Progenitor cell of endocrine pancreas (in vitro differentiated cells): ENCODE measurements at places on chromosomes 3 and 15.

GRCh38 chr15:62412686-62413085 is 247.6 kb upstream of the C2CD4B start:
- no peak for DNase-seq

- no peak for DNase-seq
These were observed 68.1 kb downstream of the TRIM69 start for GRCh38 chr15:44804298-44805046.

DNA sequence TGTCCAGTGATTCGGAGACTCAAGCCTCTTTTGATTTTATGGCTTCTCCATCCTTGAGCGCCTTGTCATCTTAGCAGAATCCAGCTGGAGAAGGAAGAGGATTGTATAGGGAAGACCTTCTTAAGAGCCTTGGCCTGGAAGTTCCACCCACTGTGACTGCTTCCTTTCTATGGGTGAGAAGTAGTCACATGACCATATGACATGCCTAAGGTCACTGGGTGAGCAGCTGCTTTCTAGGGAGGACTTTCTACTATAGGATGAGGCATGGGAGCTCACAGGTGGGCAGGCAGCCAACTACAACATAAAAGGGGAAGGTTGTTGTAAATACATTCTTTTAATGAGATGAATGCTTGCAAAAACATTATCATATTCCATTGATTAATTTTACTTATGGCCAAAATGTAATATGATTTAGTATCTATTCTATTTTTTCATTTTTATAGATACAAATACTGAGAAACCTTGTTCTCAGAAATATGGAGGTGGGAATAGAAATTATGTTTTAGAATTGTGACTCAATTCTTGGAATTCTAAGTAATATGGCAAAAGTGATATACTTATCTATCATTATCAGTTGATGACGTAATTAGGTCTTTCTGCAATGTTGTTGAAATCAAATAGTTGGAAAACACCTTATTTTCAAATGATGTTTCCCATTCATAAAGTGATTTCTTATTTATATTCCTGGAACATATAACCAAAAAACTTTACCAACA is 53.6 kb upstream of the MINAR1 start:
- DNase-seq = no peak

- no peak for DNase-seq
These were observed 91.3 kb upstream of the SLC25A36 start for GRCh38 chr3:140850210-140850955.

DNA sequence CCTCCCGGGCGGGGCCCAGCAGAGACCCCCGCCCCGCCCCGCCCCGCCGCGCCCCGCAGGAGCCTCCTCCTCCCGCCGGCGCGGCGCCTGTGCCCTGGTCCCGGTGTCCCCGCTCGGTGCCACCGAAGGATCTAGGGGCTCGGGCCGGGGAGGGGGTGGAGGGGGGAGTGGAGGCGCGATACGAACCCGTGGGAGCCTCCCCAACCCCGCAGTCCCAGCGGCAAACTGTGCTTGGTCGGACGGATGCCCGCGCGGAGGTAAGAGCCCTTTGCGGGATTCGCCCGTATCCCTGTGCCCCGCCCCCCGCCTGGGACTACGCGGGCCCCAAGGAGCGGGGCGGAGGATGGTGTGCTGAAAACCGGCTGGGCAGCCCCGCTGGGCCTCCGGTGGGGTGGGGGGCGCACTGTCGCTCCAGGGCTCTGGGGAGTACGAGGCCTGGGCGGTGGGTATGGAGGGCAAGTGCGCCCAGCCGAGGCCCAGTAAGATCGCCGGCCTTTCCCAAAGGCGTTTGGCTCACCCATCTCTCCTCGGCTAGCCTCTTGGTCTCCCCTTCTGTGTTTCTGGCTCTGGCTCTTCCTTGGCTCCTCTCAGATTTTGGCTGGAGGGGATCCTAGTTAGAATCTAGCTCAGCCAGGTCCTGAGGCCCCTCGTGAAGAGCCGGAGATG is 65.6 kb upstream of the POLG start:
- no peak for DNase-seq

DNA sequence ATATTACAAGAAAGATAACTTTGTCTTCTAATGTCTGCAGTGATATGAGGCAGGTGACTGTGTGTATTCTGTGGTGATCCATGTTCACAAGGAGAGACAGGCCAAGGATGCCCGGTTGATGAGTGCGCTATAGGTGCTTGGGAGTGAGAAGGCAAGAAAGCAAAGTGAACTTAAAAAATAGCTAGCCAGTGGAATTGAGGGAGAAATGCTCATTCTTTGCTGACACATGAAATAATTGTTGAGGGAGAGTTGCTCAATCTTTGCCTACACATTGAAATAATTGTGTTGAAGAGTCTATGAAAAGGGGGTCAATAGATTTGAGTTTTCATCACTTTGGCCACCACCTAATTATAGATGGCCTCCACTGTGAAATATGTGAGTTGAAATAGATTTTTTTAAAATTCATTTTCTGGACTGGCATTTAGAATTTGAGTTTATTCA is 156.3 kb downstream of the LPP start:
- no peak for DNase-seq

- no peak for DNase-seq
These were observed 232.6 kb upstream of the LRTM1 start for GRCh38 chr3:55160241-55160983.

- no peak for DNase-seq
These were observed 128.8 kb upstream of the AADACL2 start for GRCh38 chr3:151604891-151605290.

GRCh38 chr15:73602446-73602843 is 30.7 kb downstream of the NPTN start:
- no peak for DNase-seq

GRCh38 chr3:101932326-101933068 is 83.2 kb downstream of the NFKBIZ start:
- DNase-seq = no peak

DNA sequence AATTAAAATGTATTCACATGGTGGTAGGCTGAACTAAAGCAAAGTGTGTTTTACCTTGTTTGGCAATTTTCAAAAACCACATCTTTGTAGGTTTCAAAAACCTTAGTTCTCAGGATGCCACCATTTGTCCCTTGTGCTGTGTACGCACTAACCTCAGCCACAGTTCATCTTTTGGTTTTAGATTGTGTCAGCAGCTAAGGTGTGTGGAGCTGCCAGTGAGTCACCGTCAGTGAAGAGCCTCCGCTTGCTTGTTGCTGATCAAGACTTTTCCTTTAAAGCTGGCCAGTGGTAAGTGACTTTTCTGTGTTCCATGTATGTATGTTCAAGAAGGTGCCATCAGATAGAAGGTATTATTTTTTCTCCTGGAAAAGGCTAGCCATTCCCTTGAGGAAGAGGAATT is 21.1 kb downstream of the OXNAD1 start:
- no peak for DNase-seq

- no peak for DNase-seq
These were observed 6.1 kb downstream of the SLC51B start for GRCh38 chr15:65051266-65051665.

GRCh38 chr15:68259883-68260282 is 17.7 kb upstream of the FEM1B start:
- DNase-seq = no peak

GRCh38 chr3:124824286-124824915 is 62.8 kb downstream of the ITGB5 start:
- DNase-seq = no peak

GRCh38 chr3:187255314-187255713 is 36.2 kb downstream of the MASP1 start:
- no peak for DNase-seq

GRCh38 chr3:181174022-181174421 is 184.5 kb upstream of the DNAJC19 start:
- no peak for DNase-seq

GRCh38 chr3:120417272-120417911 is 33.4 kb downstream of the FSTL1 start:
- peak; percentile 73 for DNase-seq

DNA sequence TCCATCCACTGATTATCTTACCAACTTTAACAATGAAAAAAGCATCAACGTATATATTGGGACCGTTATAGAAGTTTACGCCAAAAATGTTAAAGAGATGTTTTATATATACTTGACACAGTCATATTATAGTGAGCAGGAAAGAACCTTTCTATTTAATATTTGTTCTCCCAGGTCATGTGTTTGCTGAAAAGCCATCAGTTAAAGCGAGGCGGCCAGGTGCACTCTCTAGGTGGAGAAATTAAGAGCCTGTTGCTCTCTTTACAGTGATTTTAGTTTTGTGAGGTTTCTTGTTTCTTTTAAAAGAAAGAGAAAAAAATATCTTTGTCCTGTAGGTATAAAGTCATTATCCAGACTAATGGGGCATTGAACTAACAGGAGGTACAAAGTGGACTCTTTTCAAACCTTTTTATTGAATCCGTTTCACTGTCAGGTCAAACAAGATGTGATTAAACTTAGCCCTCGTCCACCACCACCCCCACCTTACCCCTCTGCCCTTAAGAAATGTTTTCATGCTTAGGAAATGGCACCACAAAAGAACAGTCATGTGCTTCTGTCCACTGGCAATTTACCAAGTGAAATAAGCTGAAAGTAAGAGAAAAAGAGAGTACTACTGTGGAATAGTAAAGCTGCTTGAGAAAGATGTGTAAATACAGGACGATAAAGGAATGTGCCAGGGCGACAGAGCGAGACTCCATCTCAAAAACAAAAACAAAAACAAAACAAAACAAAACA is 279.9 kb downstream of the PTPRG start:
- DNase-seq = no peak

- no peak for DNase-seq
These were observed 308.4 kb downstream of the SQOR start for GRCh38 chr15:45943240-45943639.

GRCh38 chr3:31936420-31937060 is 44.5 kb downstream of the OSBPL10 start:
- DNase-seq = no peak

DNA sequence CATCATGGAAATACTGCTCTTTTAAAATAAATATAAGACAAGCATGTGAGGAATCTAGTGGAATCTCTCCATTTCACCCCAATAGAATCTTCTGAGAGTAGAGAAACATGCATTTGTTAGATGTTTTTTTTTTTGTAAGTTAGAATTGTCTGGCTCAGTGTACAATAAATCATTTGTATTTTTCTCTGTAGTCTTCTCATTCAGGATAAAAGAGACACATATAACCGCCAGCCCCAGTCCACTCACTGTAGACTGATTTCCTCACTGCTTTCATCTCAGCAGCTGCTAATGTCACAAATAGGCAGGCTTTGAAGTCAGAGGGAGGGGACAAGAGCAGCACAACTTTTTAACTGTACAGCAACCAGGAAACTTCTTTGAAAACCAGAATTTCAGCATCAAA is 140.2 kb upstream of the RBMS3 start:
- no peak for DNase-seq

GRCh38 chr15:81299156-81299555 is 24.8 kb downstream of the STARD5 start:
- no peak for DNase-seq

GRCh38 chr3:170469151-170470062 is 50.7 kb downstream of the CLDN11 start:
- no peak for DNase-seq

DNA sequence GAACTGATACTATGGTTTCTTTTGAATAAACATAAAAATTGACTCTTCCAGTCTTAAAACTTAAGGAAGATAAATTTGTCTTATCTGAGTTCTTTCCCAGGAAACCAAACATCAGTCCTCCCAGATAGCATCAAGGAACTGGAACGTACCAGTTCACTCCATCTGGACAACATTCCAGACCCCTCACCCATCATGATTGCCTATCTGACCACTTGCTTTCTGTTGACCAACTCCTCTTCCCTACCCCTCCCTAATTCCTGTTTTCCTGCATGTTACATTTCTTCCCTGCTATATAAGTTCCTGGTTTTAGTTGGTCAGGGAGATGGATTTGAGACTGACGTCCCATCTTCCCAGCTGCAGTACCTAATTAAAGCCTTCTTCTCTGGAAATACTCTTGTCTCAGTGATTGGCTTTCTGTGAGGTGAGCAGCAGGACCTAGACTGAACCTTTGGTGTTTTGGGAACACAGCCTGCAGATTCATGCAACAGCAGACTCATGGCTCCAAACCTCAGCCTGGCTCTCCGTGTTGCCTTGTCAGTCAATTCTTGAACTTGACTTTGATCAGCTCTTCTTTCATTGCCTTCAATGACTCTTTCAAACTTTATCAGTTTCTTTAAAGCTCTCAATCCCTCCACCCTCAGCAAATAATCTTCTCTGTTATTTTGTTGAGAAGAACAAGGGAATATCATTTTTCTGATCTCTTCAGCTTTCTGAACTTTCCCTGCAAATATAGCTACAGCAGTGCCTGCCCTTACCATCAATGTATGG is 123.6 kb downstream of the RPL22L1 start:
- DNase-seq = no peak

DNA sequence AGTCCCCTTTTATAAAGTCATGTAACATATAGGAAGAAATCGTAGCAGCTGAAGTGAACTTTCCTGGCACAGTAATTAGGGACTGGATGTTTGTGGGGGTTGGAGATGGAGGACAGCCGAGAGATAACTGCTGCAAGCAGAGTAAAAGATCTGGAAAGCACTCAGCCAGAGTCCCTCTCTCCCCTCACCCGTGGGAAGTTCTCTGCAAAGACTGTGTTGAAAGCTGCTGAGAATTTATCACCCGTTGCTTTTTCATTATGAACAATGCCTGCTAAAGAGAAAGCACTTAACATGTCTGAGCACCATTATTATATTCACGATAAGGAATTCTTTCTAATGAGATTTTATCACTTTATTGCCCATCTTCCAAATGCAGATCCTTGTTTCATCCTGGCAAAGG is 248.8 kb downstream of the SHOX2 start:
- no peak for DNase-seq

- DNase-seq = no peak
These were observed 12.8 kb downstream of the PLEKHO2 start for GRCh38 chr15:64854526-64854925.

DNA sequence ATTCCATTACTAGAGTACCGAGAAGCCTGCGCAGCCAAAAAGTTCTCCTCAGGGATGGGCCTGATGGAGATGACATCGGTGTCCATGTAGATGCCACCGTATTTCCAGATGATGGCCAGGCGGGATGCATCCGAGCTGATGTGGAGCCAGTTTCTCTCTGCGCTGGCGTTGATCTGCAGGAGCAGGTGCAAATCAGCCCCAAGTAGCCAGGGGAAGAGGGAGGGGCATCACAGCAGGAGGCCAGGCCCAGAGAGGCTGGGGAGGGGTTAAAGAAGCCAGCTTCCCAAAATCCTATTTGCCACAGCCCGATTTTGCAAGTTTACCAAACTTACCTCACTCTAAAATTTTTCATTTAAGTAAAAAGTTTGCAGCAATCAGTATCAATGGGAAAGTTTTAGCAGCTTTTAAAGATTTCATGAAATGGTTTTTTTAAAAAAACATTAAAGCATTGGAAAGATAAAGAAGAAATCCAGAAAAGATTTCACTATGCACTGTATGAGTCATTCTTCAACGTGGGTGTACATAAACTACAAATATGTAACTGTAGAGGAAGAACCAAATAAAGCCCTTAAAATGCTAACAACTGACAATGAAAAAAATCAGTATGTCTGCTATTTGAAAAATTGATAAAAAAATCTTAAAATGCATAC is 7.4 kb downstream of the A4GNT start:
- no peak for DNase-seq

DNA sequence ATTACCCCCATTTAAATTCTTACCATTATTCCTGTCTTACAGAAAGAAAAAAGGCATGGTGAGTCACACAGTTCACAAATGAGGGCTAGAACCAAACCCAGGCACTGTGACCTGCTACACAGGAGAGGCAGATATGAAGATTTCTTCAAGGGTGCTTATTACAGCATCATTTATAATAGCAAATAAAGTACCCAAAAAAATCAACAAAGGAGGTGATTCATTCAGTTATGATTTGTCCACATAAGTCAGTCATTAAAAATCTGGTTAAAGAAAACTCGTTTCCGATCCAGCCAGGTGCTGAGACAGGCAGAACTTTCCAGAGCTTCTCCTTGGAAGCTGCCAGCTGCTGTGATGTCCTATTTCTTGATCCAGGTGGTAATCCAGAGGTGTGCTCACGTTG is 7.5 kb upstream of the LOXL1 start:
- no peak for DNase-seq
